Type B pancreatic cell (in vitro differentiated cells): ENCODE measurements at places on chromosomes 3 and 15. TPM values are rescaled to one million over a fixed set of nuclear protein-coding genes. Genes with fewer than 3 reads are reported as not detected.

Gene GOLGA6L4
- total RNA-seq: 3.8 and 5.5 TPM in 2 replicates

Gene SERINC4
- total RNA-seq: 0.14 and 0.17 TPM in 2 replicates

Gene RARB
- total RNA-seq: 13.3 and 28.2 TPM in 2 replicates

Gene IQCF5
- not detected in 2 replicates for total RNA-seq

- DNase-seq: no peak
Measured at GRCh38 chr15:77716632-77717332, 84.1 kb upstream of the LINGO1 start.

GRCh38 chr3:24365168-24365567, 129.5 kb downstream of the THRB start:
- no peak for DNase-seq

GRCh38 chr3:20739814-20740213, 553.8 kb upstream of the SGO1 start:
- DNase-seq: no peak

DNA sequence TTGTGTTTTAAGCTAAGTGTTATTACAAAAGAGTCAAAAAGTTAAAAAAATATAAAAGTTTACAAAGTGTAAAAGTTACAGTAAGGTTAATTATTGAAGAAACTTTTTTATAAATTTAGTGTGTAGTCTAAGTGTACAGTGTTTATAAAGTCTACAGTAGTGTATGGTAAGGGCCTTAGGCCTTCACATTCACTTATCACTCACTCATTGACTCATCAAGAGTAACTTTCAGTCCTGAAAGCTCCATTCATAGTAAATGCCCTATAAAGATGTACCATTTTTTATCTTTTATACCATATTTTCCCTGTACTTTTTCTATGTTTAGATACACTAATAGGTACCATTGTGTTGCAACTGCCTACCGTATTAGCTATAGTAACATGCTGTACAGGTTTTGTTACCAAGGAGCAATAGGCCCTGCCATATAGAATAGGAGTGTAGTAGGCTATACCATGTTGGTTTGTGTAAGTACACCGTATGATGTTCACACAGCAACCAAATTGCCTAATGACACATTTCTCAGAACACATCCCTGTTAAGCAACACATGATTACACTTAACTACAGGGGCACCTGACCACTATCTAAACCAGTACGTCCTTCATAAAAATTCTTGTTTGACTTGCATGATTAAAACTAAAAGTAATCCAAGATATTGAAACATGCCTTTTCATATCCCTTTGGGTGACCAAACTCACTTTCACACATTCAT, 17.2 kb downstream of the RAD18 start:
- DNase-seq: no peak

Gene C2CD4B
- total RNA-seq: 2.7 and 2.9 TPM in 2 replicates

- no peak for DNase-seq
Measured at GRCh38 chr3:31077826-31078225, 183.4 kb upstream of the GADL1 start.

- no peak for DNase-seq
Measured at GRCh38 chr3:58991026-58991425, 58.8 kb downstream of the CFAP20DC start.

Gene GPR27
- 7.1 and 7.4 TPM in 2 replicates for total RNA-seq

DNA sequence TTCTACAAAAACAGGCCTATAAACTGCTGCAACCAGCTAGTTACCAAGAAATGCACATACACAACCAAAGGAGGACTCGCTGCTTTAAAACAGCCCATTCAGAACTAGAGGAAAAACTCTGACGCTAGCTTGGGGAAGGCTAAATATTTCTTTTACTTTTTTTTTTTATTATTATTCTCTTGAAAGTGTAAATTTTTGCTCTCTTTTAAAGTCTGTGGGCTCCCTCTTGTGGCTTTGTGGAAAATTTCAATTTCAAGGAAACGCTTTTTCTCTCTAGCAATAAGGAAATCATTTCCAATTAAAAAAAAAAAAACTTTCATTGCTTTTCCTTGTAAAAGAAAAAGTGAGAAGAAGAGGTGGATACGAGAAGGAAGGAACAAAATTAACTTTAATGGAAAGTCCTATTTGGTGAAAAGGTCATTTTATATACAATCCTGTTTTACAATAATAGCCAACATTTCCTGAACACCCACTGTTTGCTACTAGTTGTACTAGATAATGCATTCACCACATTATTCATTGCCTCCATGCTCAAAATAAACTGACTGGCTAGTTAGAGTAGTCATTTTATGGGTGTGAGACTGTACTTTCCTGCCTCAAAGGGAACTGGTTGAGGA, 51.2 kb upstream of the SAMMSON start:
- DNase-seq: no peak

DNA sequence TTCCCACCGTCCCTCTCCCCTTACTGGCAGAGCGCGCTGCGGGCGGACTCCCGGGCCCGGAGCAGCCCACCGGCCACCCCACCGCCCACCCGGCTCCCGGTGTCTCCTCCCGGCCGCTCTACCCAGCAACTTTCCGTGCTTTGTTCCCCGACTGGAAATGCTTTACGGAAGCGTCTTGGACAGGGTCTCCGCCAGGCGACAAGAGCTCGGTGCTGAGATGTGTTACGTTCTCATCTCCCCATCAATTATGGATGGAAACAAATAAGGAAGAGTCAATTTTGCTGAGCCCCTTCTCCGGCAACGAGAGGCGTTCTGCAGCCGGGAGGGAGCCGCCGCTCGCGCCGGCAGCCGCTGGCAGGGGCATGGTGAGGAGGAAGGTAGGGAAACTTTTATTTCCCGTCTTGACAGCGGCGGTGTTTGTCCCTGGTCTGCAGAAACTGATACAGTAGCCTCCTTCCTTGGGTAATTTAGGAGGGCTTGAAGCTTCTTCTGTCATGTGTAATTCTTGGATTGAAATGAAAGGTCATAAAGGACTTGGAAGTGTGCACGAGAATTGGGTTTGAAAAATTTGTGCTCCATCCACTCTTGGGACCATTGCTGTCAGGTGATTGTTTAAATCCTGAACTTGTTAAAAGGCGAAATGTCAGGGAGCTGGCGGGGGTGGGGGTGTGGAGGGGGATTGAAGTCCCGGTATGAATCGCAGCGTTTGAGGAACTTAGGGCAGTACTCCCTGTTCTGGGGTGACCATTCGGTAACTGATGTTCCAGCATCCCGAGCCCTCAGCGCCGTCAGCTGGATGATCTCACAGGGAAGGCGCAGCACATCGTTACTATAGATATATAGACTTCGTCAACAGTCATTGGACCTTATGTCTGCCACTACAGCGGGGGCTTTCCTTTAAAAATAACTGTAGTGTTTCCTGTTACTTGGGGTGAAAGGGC, 1.5 kb downstream of the SEMA6D start:
- DNase-seq: no peak

DNA sequence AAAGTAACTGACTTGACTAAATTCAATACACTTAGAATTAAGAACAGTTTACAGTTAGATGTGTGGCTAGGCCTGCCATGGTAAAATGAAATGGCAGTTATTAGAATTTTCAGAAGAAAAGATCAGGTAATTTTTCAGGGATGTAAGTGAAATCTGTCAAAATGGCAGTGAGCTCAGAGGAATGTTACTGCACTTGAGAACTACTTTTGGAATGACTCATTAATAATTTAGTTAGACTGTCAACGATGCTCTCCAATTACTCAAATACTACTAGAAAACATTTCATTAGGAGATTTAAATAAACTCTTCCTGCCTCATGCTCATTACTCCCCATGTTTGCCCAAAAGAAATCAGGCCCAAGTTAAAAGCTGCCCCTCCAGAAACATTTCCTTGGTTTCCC, 84.4 kb downstream of the RFTN1 start:
- DNase-seq: no peak

Gene COPS2
- total RNA-seq: 71.1 and 86.5 TPM in 2 replicates

GRCh38 chr15:51232581-51232980, 105.8 kb downstream of the CYP19A1 start:
- DNase-seq: no peak

Gene ARPIN
- total RNA-seq: 14.9 and 22.7 TPM in 2 replicates

- DNase-seq: no peak
Measured at GRCh38 chr15:37891766-37892368, 42.6 kb upstream of the TMCO5A start.

Gene SAMD7
- not detected in 2 replicates for total RNA-seq

GRCh38 chr15:60916032-60916678, 312.9 kb downstream of the RORA start:
- no peak for DNase-seq

DNA sequence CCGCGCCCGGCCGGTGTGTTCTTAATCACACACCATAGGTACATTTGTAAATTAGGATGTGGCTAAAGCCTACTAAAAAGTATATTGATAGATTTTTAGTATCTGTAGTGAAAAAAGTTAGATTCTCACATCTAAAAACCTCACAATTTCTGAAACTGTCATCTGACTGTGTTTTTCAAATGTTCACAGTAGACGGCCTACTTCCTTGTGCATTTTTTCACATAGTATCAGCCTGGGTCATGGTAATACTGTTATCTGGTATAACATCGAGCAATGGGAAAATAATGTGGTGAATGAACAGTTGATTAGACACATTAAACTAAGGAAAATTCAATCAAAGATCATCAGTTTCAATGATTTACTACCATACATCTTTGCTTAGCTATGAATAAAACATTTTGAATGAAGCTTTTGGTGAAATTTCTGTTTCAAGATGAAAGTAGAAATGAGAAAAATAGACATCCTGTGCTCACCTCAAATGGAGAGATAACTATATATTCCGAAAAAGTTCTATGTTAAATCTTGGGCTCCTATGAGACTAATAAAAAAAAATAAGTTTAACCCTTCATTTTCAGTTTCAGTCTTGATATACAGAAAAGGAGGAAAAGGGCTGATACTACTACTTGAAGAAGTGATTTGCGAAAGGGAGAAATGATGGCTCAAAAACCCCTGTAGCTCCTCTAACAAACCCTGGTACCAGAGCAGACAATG, 262.7 kb downstream of the ZBTB20 start:
- DNase-seq: no peak

- DNase-seq: no peak
Measured at GRCh38 chr3:79006077-79006476, 761.7 kb downstream of the ROBO1 start.

GRCh38 chr3:80192936-80193335, 425.1 kb upstream of the ROBO1 start:
- no peak for DNase-seq

DNA sequence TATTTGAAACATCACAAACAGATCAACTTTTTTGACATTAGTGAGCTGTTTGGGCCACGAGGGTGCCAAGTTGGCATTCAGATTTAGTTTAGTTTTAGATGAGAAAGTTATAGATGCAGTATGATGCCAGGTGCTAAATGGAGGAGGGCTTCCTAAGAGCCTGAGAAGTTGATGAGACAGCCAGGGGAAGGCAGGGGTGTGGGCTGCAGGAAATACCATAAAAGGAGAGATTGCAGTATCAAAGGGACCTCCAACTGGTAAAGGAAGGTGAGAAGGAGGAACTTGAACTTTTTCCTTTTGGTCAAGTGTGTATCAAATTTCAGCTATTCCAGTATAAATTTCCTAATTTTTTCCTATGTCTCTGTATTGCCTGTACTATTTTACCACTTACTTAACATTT, 2.0 kb upstream of the TNIK start:
- no peak for DNase-seq

GRCh38 chr15:32889214-32889613, 171.4 kb downstream of the GREM1 start:
- no peak for DNase-seq

DNA sequence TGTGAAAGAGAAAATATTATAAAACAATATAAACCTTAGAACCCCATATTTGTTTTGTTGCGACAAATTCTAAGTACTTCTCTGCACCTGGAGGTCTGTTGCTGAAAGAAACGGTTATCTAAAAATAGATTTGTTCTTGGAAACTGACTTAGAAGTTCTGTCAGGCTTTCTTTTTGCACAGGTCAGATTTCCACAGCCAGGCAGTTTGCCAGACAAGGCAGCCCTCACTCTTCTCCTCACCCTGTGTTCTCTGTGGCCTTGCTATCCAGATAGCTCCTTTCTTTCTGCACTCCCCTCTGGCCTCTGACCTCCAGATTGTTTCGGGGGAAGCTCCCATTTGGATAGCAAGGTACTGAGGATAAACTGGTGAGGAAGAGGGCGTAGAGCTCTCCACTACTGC, 413.3 kb upstream of the ONECUT1 start:
- DNase-seq: no peak

- no peak for DNase-seq
Measured at GRCh38 chr3:172911142-172911541, 160.6 kb downstream of the ECT2 start.

Gene ZNF774
- total RNA-seq: 4.8 and 5.5 TPM in 2 replicates

DNA sequence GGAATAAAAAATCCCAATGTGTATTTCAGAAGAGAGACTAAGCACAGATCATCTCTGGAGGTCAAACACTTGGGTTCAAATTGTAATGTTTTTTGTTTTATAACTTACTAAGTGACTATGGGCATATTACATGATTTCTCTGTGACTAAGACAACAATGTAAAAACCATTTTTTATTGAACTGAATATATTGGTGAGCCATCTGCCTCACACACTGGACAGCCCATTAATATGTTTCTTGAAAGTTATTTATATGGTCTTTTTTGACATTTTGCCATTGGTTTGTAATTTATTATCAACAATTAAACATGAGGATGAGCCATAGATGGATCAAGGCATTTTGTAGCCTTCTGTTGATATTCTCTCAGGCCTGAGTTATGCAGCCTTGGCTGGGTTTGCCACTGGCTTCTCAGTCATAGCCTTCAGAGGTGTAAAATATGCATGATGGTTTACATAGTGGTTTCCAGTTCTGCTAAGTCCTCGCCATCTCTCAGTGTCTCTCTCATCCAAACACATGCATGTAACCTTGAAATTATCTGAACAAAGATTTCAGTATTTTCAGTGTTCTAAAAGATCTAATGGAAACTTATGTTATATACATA, 997.2 kb downstream of the DIPK2A start:
- no peak for DNase-seq

DNA sequence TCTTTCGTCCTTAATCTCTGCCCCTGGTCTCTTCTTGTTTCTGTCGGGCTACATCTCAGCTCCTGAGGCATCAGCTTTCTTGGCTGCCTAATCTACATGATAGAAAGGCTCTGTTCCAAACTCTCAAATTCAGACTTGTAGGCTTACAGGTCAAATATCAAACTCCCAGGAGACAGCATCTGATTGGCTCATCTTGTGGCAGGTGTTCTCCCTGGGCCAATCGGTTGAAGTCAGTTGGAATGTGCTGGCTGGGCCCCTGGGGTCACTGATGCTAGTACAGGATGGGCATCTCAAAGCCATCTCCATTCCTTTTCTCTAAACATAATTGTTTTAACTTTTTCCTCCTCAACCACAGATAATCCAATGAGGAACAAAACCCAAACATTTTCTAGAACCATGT, 198.7 kb downstream of the CNTN3 start:
- no peak for DNase-seq

DNA sequence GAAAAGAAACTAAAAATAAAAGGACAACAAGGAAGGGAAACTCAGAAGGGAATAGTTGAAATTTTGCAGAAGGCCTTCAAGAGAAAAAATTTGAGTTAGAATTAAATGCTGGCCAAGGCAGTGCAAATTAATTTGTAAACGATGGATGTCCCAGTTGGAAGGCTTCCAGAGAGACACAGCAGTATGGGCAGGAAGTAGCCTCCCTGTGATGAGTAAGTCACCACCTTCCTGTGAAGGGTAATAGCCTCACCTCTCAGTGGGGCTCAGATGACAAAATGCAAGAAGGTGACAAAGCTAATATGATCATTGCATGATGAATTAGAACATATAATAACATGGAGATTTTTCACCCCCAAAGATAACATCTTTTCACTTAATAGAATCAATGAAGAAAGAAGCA, 27.3 kb upstream of the TMCO5A start:
- no peak for DNase-seq
